ENCODE measurements at places on chromosomes 6 and 20.

- DNase-seq = no peak
Observed at GRCh38 chr6:12865117-12865516, 148.6 kb downstream of the PHACTR1 start.

- no peak for DNase-seq
Observed at GRCh38 chr20:62104234-62104789, 18.0 kb upstream of the LSM14B start.

DNA sequence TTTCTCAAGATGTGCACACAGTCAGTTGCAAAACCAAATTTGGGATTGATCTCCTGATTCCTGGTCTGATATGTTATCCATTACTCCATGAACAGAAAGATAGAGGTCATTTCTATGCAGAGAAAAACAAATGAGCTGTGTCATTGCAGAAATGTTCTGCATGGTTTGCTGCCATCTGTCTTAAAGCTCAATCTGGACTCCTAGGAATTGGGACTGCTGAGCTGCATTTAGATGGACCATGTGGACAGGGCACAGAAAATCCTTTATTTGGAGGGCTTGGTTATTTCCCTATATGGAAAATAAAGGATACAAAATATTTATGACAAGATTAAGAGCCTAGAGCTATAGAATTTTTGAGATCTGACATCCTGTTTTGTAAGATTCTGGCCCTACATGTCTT is 91.3 kb downstream of the ADGRB3 start:
- no peak for DNase-seq

- DNase-seq = no peak
Observed at GRCh38 chr6:2731281-2731909, 19.3 kb downstream of the MYLK4 start.

DNA sequence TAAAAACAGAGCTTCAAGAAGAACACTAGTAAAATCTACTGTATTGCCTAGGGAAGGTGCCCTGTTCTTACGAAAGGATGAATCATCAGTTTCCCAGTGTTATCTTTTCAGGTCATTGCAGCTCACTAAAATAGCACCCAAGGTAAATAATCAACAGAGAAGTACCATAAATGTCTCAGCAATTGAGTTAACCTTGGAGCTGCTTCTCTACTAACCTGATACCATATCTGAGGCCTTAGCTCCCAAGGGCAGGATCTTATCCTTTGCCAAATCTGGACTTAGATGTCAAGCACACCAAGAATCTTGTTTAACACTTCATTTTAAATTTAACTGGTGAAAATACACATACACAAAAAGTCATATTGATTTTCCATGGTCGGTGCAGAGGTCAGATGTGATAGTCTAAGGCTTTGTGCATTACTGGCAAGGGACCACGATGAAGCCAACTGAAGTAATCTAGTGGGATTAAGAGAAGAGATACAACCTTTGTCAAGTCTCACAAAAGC is 81.5 kb downstream of the EDN1 start:
- no peak for DNase-seq

GRCh38 chr6:15870333-15871043 is 207.7 kb upstream of the DTNBP1 start:
- DNase-seq = no peak

GRCh38 chr20:8227293-8227692 is 95.2 kb downstream of the PLCB1 start:
- no peak for DNase-seq

DNA sequence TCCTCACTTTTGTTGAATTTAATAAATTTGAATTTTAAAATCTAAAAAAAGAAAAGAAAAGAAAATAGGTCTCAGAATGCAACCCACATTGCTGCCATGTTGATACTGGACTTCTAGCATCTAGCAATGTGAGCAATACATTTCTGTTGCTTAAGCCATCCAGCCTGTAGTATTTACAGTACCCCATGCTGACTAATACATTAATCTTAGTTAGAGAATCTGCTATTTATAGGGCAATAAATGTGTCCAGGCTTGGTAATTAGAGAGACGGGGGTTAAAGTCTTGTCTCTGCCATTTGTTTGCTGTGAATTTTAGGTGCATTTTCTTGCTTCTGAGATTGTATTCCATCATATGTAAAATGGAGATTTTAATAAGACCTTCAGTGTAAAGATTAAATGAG is 471.3 kb downstream of the DHX35 start:
- no peak for DNase-seq

GRCh38 chr6:49423817-49424216 is 39.2 kb downstream of the MMUT start:
- DNase-seq = no peak
